Activated CD8-positive, alpha-beta T cell treated with anti-CD3 and anti-CD28 coated beads, Interleukin-2, amount 10 ng/mL, durations not matched to agents 7 days and 5 days (primary cell): ENCODE measurements at places on chromosomes 16 and 17. TPM values are rescaled to one million over a fixed set of nuclear protein-coding genes. Genes with fewer than 3 reads are reported as not detected.

DNA sequence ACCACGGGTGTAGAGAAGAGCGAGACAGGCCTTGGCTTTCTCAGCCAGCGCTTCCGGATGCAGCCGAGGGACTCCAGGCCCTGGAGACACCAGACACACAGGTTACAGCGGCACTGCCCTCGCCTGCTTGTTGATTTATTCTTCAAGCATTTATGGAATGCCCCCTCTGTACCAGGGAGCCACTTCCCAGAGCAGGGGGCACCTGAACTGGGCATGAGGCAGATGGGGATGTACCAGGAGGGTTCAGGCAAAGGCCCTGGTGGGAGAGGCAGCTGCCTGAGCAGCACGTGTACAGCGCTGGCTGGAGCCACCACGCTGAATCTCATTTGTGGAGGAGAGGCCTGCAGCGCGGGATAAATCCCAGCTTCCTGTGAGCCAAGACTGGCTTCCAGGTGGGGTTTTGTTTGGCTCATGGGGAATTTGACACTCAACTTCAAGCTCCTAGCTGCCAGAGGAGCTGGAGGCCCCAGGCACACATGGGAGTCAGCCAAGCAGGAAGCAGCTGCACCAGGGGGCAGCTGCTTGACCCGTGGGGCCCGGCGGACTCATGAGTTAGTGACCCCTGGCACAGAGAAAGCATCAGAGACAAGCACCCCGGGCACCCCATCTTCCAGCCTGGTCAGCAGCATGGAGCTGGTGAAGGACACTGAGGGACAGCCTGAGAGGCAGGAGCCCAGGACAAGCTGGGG, 59.7 kb downstream of the IL21R start:
- peaks cover 61% of the 10 kb centered on the region for H3K4me1 ChIP-seq
- H3K27ac ChIP-seq: peak overlapping the region; percentile 34
- H3K36me3 ChIP-seq: peaks cover 58% of the 10 kb centered on the region

- no peaks in the 10 kb centered on the region for H3K4me1 ChIP-seq
- H3K27me3 ChIP-seq: no peaks in the 10 kb centered on the region
- no peaks in the 10 kb centered on the region for H3K36me3 ChIP-seq
- no peak overlapping the region for H3K4me3 ChIP-seq
Observed at GRCh38 chr16:62068747-62069146, 32.5 kb upstream of the CDH8 start.

DNA sequence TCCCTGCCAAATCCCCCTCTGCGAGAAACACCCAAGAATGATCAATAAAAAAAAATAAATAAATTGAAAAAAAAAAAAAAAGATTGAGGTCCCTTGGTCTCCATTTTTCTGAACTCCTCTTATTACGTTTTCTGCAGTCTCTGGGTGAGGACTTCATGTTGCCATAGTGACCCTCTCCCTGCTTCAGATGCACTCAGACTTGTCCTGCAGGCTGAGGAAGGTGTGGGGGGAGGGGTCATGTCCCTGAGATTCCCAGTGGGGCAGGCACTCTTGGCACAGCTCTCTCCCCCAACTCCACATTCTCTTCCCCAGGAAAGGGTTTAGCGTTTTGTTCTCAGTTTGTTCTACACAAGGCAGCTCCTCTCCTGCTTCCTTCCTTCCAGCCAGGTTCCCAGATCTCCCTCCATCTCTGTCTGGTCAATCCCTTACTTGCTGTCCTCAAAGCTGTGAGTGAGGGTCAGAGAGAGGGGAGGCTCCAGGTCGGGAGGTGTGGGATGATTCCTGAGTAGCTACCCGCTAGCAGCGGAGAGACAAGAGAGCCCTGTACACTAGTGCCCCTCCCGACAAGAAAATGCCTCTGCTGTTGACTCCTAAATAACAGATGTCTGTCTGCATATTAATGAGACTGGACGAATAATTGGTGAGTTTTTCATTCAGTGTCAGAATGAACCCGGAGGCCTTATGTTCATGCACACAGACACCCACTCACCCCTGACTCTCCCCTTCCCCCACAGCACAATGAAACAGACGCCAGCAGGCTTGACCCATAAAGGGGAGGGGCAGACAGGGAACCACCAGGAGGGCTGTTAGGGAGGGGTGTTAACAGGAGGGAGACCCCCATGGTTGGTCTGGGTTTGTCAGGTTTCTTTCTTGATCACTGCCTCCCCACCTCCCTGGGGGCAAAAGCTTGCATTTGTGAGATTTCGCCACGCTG, 9.2 kb downstream of the RND2 start:
- no peaks in the 10 kb centered on the region for H3K27me3 ChIP-seq
- no peak overlapping the region for H3K27ac ChIP-seq
- H3K4me3 ChIP-seq: no peak overlapping the region
- no peaks in the 10 kb centered on the region for H3K36me3 ChIP-seq
- no peaks in the 10 kb centered on the region for H3K4me1 ChIP-seq

DNA sequence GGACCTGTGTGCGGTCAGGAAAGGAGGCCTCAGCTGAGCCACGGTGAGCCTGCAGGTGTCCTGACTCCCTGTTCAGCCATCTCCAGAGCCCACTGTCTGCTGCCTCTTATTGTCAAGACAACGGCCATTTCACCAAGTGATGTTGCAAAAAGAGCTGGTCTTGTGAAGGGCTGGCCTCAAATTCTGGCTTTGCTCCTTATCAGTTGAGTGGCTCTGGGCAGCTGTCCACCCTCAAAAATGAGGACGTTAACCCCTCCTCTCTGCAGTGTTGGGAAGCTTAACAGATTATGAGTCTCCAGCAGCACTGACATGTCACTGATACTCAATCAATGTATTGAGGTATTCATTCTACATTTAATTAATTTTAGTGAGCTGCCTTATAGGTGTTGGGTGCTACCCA, 171.1 kb upstream of the TOX3 start:
- H3K27me3 ChIP-seq: no peaks in the 10 kb centered on the region
- H3K27ac ChIP-seq: no peak overlapping the region
- no peaks in the 10 kb centered on the region for H3K36me3 ChIP-seq
- no peak for DNase-seq
- H3K4me3 ChIP-seq: no peak overlapping the region

GRCh38 chr16:60481591-60481990, 1554.6 kb downstream of the CDH8 start:
- no peaks in the 10 kb centered on the region for H3K4me1 ChIP-seq
- H3K27me3 ChIP-seq: no peaks in the 10 kb centered on the region
- no peak for DNase-seq

DNA sequence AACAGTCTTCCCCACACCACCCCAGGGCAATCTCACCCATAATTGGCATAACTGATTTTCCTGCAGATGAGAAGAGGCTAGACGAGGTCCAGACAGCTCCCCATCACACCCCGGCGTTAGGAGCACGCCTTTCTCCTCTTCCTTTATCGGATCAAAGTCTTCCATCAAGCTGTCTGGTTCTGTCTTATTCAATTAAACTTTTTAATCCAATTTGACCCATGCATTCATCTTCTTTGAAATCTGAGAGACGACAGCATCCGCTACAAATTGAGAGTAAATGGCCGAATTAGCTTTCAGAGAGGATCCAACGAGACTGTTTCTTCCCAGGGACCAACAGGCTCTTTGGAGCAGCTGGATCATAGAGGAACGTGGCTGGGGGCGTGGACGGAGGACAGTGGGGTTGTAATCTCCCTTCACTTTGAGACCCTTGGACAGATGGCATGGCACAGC, 44.4 kb upstream of the GPRC5B start:
- no peaks in the 10 kb centered on the region for H3K4me1 ChIP-seq
- no peak for DNase-seq
- no peaks in the 10 kb centered on the region for H3K27me3 ChIP-seq
- H3K36me3 ChIP-seq: no peaks in the 10 kb centered on the region

DNA sequence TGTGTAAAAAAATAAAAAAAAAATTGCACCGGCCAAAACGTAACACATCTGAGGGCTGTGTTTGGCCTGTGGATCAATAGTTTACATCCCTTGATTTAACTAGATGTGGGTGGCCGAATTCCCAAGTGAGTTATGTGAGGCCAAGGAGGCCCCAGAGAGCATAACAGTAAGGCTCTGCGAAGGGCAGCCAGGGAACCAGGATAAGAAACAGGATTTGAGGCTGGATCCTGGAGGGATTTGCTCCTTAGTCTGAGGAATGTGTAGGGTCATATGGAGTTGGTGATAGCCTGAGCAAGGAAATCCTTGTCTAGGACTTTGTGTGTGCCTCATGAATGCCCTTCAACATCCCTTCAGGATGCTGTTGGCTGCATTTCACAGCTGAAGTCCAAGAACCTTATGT, 2.0 kb downstream of the PHKG2 start:
- peaks cover 34% of the 10 kb centered on the region for H3K36me3 ChIP-seq
- peak overlapping the region; percentile 92 for H3K4me3 ChIP-seq
- H3K27ac ChIP-seq: peak overlapping the region; percentile 83
- peaks cover 27% of the 10 kb centered on the region for H3K4me1 ChIP-seq
- DNase-seq: no peak

GRCh38 chr16:26665166-26665939, 401.4 kb upstream of the C16orf82 start:
- peaks cover 12% of the 10 kb centered on the region for H3K27me3 ChIP-seq
- DNase-seq: no peak
- no peak overlapping the region for H3K27ac ChIP-seq
- peaks cover 25% of the 10 kb centered on the region for H3K4me1 ChIP-seq

DNA sequence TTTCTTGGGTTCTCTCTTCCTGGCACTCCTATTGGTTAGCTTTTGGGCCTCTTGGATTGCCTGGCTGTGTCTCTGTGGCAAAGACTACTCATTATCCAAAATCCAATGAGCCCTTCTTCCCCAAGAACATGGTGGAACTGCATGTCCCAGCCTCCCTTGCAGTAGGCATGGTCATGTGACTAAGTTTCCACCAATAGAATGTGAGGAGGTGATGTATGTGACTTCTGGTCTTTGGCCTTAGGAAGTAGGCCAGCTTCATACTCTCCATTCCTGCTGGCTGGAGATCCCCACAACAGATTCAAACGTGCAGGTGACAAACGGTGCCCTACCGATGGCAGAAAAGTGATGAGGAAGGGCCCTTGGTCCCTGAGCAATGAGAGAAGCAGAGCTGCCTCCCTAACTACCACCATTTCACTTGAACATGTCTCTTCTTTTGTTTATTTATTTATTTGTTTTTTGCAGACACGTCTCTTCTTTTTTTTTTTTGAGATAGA, 17.3 kb upstream of the SPN start:
- H3K4me1 ChIP-seq: peaks cover 59% of the 10 kb centered on the region
- H3K4me3 ChIP-seq: no peak overlapping the region
- DNase-seq: no peak
- H3K36me3 ChIP-seq: no peaks in the 10 kb centered on the region
- H3K27me3 ChIP-seq: no peaks in the 10 kb centered on the region

DNA sequence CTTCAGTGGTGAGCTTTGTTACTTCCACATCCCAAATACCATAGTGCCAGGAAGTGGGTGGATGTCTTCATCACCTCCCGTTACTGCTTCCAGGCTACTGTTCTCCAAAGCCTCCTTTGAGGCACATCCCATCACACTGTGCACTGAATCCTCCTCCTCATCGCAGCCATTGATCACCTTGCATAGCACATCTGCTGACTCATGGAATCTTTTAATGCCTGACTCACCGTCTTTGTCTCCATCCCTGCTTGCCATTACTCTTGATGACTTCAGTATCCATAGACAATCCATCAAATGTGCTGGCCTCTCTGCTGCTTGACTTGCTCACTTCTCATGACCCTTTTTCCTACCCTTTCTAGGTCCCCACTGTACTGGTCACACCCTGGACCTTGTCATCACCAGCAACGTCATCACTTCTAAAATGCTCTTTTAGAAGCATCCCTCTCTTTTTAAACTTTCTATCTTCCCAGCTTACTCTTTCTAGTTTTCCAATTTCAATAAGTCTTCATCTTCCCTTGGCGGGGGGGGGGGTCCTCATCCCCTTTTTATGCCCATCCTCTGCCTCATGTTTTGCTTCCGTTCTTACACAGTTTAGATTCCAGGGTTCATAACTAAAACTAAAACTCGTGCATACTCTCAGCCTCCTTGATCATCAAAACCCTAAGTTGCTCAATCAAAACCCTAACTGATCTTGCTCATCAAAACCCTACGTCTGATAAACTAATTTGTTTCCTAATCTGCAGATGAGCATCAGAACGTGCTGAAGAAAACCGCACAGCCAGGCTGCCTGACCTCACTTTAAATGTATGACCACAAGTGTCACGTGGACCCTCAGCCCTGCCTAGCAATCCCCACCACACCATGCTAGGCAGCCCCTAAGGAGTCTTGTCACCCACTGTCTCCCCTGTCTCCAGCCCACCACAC, 289.7 kb upstream of the ZFHX3 start:
- no peaks in the 10 kb centered on the region for H3K27me3 ChIP-seq
- no peaks in the 10 kb centered on the region for H3K36me3 ChIP-seq
- no peaks in the 10 kb centered on the region for H3K4me1 ChIP-seq
- H3K4me3 ChIP-seq: no peak overlapping the region

- H3K27ac ChIP-seq: no peak overlapping the region
- peaks cover 4% of the 10 kb centered on the region for H3K4me1 ChIP-seq
- H3K36me3 ChIP-seq: no peaks in the 10 kb centered on the region
- DNase-seq: no peak
- no peak overlapping the region for H3K4me3 ChIP-seq
- H3K27me3 ChIP-seq: peaks cover 77% of the 10 kb centered on the region
Observed at GRCh38 chr17:45785480-45786193, 1.5 kb downstream of the CRHR1 start.

GRCh38 chr16:11990702-11991390, 14.3 kb downstream of the SNX29 start:
- peaks cover 3% of the 10 kb centered on the region for H3K4me1 ChIP-seq
- H3K27ac ChIP-seq: no peak overlapping the region
- H3K36me3 ChIP-seq: no peaks in the 10 kb centered on the region
- no peak for DNase-seq
- H3K27me3 ChIP-seq: no peaks in the 10 kb centered on the region
- no peak overlapping the region for H3K4me3 ChIP-seq

GRCh38 chr16:4517812-4518680, 20.5 kb downstream of the CDIP1 start:
- H3K4me3 ChIP-seq: no peak overlapping the region
- peaks cover 27% of the 10 kb centered on the region for H3K36me3 ChIP-seq
- peaks cover 54% of the 10 kb centered on the region for H3K4me1 ChIP-seq
- no peak for DNase-seq

GRCh38 chr16:88805887-88806393, 2.4 kb downstream of the CDT1 start:
- no peak for DNase-seq
- peaks cover 43% of the 10 kb centered on the region for H3K4me1 ChIP-seq
- peak overlapping the region; percentile 38 for H3K4me3 ChIP-seq
- peaks cover 54% of the 10 kb centered on the region for H3K36me3 ChIP-seq

DNA sequence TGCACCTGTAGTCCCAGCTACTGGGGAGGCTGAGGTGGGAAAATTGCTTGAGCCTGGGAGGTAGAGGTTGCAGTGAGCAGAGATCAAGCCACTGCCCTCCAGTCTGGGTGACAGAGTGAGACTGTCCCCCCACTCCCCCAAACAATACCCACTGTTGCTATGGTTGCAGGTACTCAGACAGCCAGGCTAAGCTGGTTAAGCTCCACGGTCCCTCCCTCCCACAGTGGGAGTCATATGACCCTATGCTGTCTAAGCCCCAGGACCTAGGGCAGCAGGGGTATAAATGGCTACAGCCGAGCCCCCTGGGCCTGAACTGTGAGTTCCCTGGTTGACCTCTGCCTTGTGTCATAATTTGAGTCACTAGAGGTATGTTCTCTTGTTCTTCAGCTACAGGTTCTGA, 15.9 kb upstream of the RPRML start:
- H3K4me1 ChIP-seq: peaks cover 5% of the 10 kb centered on the region
- H3K36me3 ChIP-seq: no peaks in the 10 kb centered on the region
- no peak overlapping the region for H3K4me3 ChIP-seq

GRCh38 chr17:47218896-47219430, 9.8 kb downstream of the MYL4 start:
- peaks cover 2% of the 10 kb centered on the region for H3K27me3 ChIP-seq
- no peak for DNase-seq
- H3K4me3 ChIP-seq: peak overlapping the region; percentile 28
- peak overlapping the region; percentile 84 for H3K27ac ChIP-seq
- H3K36me3 ChIP-seq: peaks cover 13% of the 10 kb centered on the region
- H3K4me1 ChIP-seq: peaks cover 69% of the 10 kb centered on the region

Gene KRT36
- not detected for total RNA-seq

Gene MYH13
- not detected for total RNA-seq

Gene TEKT5
- total RNA-seq: not detected

Gene SLC6A2
- not detected for total RNA-seq

Gene HEATR3
- 29.7 TPM for total RNA-seq

Gene KRT26
- not detected for total RNA-seq

Gene ALDH3A1
- total RNA-seq: not detected
